Heart right ventricle (tissue), 16 donors: ENCODE measurements at places on chromosomes 7 and 10. TPM values are rescaled to one million over a fixed set of nuclear protein-coding genes. Genes with fewer than 3 reads are reported as not detected.

- no peaks in the 10 kb centered on the region for H3K36me3 ChIP-seq
- no peak overlapping the region for H3K4me3 ChIP-seq
These were observed 17.7 kb downstream of the PCGF5 start for GRCh38 chr10:91238191-91238590.

The ZNF789 gene
- total RNA-seq = 2.3 TPM

DNA sequence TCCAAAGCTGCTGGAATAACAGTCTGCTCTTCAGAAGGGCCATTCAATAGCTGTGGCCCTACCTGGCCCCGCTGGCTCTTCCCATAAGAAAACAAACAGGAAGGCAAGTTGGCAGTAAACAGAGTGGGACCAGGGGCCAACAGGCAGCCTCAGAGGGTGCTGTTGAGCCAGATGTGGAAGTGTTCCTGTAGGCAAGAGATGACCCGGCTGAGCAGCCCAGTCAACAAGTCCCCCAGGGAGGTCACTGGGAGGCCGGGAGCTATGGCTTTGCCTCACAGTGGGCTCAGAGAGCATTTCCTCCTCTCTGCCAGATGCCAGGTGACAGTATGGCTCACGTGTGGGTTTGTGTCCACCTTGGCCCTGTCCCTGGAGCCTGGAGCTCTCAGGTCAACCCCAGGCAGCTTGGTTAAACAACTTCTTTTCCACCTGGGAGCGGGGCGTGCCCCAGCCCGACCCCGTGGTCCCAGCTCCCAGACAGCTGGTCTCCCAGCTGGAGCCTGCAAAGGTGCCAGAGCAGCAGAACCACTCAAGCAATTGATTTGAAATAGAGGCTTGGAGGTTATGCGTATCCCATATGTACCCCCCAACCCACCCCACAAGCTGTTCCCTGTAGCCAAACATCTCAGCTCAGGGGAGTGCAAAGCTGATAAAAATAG, 33.8 kb upstream of the LOXL4 start:
- no peak overlapping the region for H3K27ac ChIP-seq
- H3K27me3 ChIP-seq = peaks cover 18% of the 10 kb centered on the region
- no peaks in the 10 kb centered on the region for H3K36me3 ChIP-seq
- no peak for DNase-seq

- no peaks in the 10 kb centered on the region for H3K4me1 ChIP-seq
- no peak overlapping the region for H3K4me3 ChIP-seq
- H3K36me3 ChIP-seq = no peaks in the 10 kb centered on the region
These were observed 4.1 kb upstream of the CPA4 start for GRCh38 chr7:130288829-130289228.

DNA sequence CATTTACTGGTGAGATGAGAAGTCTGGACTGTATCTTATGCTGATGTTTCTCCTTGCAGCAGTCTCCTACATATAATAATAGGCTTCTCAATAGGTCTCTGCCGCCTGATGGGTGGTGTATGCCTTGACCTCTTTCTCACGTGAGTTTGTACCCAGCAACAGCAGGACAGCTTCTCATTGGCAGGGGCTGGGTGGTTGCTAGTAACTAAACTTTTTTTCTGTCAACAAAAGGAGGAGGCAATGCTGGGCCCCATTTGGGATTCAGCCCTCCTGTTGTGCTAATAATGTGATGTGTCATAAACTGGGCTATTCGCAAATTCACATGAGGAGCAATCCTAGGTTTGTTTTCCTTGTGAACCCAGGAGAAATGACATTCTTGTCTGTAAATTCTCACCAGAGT, 533.6 kb downstream of the GATA3 start:
- no peaks in the 10 kb centered on the region for H3K4me1 ChIP-seq
- no peaks in the 10 kb centered on the region for H3K36me3 ChIP-seq
